Activated CD4-positive, CD25-positive, alpha-beta regulatory T cell treated with anti-CD3 and anti-CD28 coated beads, Interleukin-2, amount 50 U/mL, for 24 hours (primary cell): ENCODE measurements at places on chromosomes 2 and 18.

GRCh38 chr2:216761809-216762208 lies 66.5 kb upstream of the IGFBP5 start:
- no peak for ATAC-seq

- no peak for ATAC-seq
These were observed 51.0 kb downstream of the NPAS2 start for GRCh38 chr2:100870652-100871531.

DNA sequence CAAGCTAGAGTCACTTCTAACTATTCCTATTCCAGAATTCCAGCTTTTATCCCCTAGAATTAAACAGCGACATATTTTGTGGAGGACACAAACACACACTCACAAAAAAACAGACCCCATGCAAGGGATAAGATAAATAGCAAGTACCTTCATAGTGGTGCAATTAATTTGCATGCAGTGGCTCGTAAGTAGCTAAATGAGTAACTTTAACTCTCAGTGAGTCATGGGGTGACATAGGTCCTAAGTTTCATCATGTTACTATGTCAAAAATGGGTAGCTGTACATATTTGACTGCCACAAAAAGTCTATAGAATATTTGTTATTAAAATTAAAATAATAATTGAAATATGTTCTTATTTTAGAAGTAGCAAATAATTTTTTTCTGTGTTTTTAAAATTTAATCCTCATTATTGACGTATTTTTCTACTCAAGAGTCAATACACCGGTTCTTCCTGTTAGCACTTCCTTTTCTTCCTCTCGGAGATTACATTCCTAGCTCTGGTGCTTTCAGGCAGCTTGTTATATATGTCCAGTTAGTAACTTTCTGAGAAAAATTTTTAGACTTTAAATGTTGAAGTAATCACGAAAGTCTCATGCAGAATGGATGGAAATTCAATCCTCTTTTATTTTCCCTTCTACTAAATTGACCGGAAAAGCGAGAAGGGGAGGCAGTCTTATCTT lies 247.0 kb downstream of the KCNH7 start:
- ATAC-seq: no peak

- peak; percentile 2 for ATAC-seq
These were observed 15.2 kb downstream of the INPP5D start for GRCh38 chr2:233075141-233075965.

- no peak for ATAC-seq
These were observed 35.5 kb downstream of the TGFBRAP1 start for GRCh38 chr2:105294046-105294445.

- ATAC-seq: no peak
These were observed 2.3 kb upstream of the NPPC start for GRCh38 chr2:231928481-231928880.

DNA sequence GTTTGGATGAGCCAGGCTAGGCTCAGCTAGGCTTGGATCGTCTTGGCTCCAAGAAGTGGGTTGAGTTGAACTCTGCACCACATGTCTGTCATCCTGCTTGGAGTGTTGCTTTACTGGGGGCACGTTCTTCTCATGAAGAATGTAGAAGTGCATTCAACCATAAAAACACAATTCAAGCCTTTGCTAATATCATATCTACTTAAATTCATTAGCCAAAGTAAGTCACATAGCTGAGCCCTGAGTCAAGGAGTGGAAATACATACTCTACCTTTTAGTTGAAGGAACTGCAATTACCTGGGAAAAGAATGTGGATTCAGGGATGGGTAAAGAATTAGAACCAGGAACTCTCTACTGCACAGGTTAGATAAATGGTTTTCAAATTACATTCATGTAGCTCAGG lies 360.4 kb upstream of the KCNH7 start:
- no peak for ATAC-seq

DNA sequence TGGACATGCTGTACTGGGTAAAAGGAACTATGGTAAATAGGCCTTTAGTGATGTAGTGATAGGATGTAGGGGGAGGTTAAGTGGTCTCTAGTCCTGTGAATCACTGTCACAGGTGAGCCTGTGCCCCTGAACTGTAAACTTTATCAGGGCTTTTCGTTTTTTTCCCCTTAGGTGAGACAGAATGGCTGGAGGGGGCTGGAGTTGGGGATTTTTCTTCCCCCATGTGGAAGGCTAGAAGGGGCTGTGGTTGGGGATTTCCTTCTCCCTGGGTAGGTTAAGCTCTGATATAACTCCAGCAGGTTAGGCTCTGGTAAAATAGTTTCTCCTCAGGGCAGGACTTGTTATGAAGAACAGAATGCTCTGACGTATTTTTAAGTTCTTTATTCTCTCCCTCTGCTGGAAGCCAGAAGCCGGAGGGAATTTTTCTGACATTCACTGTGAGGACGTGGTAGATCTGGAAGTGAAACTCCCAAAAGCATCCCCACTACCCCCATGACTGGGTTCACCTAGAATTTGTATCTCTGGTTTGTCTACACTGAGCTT lies 28.5 kb downstream of the PIKFYVE start:
- ATAC-seq: no peak

GRCh38 chr2:58501371-58502160 lies 260.4 kb upstream of the FANCL start:
- no peak for ATAC-seq

DNA sequence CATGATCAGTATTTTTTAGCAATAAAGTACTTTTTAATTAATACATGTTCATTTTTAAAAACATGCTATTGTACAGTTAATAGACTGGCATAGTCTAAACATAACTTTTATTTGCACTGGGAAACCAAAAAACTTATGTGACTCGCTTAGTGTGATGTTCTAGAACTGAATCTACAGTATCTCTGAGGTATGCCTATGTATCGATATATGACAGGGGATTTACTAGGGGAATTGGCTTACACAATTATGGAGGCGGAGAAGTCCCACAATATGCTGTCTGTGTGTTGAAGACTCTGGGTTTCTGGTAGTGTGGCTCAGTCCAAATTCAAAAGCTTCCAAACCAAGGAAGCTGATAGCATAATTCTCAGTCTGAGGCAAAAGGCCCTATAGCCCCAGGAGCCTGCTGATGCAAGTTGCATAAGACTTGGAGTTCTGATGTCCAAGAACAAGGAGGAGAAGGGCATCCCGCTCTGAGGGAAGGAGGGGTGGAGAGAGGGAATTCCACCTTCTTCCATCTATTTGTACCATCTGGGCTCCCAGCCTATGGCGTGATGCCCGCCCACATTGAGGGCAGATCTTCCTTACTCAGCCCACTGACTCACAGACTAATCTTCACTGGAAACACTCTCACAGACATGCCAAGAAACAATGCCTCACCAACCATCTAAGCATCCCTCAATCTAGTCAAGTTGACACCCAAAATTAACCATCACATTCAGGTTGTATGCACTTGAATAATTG lies 27.5 kb downstream of the ZNF638 start:
- peak; percentile 67 for ATAC-seq

GRCh38 chr2:100136310-100136709 lies 6.1 kb downstream of the AFF3 start:
- peak; percentile 50 for ATAC-seq

DNA sequence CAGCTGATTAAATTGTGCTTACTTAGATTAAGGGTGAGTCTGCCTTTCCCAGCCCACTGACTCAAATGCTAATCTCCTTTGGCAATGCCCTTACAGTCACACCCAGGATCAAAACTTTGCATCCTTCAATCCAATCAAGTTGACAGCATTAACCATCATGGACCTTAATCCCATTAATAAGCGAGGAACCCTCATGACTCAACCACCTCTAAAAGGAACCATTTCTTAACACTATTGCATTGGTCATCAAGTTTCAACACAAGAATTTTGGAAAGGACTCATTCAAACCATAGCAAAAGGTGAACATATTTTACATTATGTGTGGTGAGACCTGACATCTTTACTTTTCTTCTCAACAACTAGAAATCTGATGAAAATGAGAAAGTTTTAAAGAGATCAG lies 187.0 kb downstream of the OSR1 start:
- no peak for ATAC-seq
